ENCODE measurements at places on chromosomes 1 and 21.

GRCh38 chr1:165645654-165646366, 14.8 kb downstream of the MGST3 start:
- no peak for DNase-seq

GRCh38 chr1:209895709-209896108, 42.3 kb upstream of the SYT14 start:
- DNase-seq = no peak

DNA sequence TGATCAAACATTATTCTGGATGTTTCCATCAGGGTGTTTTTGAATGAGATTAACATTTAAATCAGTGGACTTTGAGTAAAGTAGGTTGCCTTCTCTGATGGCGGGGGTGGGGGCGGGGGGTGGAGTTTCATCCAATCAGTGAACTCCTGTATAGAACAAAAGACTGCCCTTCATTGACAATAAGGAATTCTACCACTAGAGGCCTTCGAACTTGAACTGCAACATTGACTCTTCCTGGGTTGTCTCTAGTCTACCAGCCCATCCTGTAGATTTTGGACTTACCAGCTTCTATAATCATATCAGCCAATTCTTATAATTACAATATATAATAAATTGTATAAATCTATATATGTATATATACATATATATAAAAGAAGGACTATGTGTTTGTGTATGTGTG, 520.4 kb upstream of the CXADR start:
- no peak for DNase-seq

- no peak for DNase-seq
Measured at GRCh38 chr1:217274416-217274815, 356.5 kb downstream of the GPATCH2 start.

DNA sequence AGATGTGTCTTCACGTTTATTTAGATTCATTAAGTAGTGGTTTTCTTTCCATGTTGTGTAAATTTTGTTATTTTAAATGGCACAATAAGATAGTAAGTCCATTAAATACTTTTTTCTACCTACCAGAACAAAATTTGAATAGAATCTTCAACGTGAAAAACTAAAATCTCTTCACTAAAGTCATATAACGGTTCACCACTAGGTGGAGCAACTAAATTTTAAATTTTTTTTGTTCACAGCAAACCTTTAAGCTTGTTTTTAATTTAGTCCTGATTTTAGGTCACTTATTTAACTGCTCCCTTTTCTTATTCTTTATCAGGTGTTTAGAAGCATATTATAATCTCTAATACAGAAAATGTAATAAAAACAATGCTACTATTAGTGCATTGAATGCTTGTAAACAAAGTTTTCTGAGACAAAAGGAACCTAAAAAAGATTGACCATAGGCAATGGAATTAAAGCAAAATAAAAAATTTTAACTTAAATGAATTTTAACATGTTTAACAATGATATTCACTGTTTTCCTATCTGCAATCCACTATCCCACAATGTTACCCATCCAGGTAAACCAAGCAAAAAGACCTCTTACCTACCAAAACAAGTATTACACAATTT, 28.3 kb upstream of the PKN2 start:
- DNase-seq = no peak

DNA sequence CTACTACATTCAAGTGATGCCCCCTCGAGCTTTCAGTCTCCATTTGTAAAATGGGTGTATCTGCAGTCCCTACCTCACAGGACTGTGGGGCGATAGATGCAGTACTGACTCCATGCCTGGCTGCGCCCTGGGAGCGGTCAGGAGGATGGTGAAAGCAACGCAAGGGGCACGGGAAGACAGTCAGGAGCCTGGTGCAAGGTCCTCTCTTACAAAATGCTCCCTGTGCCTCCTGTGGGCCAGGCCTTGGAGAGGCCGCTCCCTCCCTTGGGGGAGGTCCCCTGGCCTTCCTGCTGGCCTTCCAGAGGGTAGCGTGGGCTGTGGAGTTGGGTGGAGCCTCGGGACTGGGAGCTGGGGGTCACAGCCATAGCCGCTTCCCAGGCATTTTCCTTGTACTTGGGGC, 21.6 kb downstream of the FAM151A start:
- DNase-seq = no peak

DNA sequence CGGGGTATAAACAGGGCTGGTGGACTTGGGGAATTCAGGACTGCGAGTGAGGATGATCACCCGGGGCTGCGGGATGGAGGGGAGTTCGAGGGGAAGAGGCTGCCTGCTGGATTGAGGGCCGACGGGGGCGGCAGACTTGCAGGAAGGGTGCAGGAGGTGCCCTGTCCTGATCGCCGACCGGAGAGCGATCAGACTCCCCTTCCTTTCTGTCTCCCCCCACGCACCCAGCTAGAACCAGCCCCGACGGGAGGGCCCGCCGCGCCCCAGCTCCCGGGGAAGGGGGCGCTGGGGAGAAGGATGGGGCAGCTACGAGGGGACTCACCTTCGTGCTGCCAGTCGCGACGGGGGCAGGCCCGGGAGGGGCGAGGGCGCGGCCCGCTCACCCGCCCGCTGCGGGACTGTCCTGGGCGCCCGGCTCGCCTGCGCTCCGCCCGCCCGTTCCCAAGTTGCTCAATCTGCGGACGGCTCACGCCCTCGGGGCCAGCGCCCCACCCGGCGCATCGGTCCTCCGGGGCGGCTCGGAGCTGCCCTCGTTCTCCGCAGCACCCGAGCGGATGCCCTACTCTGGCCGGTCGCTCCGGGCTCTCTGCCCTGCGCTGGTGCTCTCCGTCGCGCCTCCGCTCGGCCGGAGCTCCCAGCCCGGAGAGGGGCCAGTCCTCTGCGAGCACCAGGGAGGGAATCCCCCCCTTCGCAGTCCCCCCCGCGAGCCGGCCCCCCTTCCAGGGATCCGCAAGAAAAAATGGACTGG, at the start of gene RSPO1:
Gene RSPO1 (minus strand): TSS at position 649 of the 748 bp plus-strand sequence. CDS start 5,231 bp downstream, outside the sequence.
- no peak for DNase-seq

All from upper lobe of right lung (tissue), 1 donor.